ENCODE measurements at places on chromosomes 6 and 20.

- DNase-seq: no peak
These were observed 366.2 kb upstream of the BTBD3 start for GRCh38 chr20:11551479-11551878.

- DNase-seq: no peak
These were observed 16.6 kb upstream of the SIRT5 start for GRCh38 chr6:13557841-13558240.

DNA sequence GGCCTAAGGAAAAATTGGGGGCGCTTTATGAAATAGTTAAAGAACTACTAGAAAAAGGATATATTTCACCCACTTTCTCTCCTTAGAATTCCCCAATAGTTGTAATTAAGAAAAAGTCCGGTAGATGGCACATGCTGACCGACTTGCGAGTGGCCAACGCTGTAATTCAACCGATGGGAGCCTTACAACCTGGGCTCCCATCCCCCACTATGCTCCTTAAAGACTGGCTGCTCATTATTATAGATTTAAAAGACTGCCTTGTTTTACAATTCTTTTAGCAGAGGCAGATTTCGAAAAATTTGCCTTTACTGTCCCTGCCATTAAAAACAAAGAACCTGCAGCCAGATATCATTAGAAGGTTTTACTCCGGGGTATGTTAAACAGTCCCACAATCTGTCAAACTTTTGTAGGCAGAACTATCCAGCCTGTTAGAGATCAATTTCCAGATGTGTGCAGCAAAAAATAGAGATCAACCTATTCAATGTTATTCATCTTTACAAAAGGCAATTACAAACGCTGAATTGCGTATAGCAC is 58.5 kb upstream of the PRSS16 start:
- peak; percentile 63 for DNase-seq

DNA sequence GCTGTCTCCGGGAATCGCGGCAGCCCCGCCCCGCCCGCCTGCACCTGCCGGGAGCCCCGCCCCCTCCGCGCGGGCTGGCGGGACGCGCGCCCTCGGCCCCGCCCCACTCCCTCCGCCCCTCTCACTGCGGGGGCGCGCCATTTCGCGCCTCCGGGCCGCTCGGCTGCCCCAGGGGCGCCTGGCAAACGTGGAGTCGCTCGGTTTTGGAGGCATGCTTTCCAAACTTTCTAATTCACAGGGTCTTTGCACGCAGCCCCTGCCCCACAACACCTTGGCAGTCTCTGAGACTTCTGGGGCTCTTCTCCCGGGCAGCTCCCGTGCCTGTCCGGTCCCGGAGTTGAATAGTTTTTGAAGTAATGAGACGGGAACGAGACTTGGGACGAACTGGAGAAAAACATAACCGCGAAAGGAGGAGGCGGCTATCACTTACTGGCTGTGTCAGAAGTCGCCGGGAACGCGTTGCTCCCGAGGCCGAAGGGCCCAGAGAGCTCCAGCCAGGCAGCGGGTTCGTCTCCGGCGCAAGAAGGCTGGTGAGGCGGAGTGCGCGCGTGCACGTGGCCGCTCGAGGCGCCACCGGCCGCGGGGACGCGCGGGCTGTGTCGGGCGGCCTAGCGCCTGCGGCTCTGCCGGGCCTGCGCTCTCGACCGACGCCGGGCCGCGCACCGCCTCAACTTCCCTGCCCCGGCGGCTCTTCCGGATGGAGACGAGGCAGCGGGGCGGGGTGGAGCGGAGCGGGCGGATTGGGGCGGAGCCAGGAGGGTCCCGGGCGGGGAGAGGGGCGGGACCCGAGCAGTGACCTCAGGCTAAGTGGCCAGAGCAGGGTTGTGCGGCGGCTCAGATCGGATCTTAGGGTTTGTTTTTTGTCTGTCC is at the start of gene MCM9:
MCM9 (minus strand) TSS at position 699 of the 870 bp plus-strand sequence. CDS start 3,436 bp downstream, outside the sequence.
- DNase-seq: peak; percentile 94

DNA sequence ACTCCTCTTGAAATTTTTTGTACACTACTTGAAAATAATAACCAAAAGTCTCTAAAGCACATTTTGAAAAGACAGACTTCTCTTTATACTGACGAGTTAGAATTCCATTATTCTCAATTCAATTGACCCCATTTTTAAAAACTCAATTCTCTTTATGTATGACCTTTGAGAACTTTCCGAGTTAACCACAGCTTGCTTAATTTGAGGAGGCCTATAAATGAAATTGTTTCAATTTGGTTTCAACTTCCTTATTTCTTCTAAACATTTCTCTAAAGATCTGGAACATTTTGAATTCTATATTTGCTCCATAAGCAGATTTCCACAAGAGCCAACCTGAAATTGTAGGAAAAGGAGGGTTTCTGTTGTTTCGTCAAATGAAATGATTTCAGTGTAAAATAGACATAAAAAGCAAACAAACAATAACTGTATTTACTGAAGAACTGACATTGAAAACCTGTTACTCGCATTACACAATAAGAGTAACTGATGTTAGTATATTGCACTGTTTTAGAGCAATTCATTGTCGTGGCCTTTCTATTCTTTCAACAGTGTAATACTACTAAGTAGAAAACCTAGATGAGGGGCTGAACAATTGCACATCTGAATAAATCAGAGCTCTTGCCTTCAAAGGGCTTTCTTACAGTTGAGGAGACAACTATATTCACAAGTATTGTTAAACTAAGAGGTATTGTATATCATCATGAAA is 223.6 kb downstream of the HIVEP2 start:
- no peak for DNase-seq

- no peak for DNase-seq
These were observed 136.3 kb downstream of the ADGRB3 start for GRCh38 chr6:68771426-68771825.

- peak; percentile 56 for DNase-seq
These were observed 2.7 kb downstream of the C20orf204 start for GRCh38 chr20:64038565-64039292.

Data from adrenal gland (tissue), 19 donors.